ENCODE measurements at places on chromosomes 3 and 15. TPM values are rescaled to one million over a fixed set of nuclear protein-coding genes. Genes with fewer than 3 reads are reported as not detected.
A peak's percentile ranks its signal among the peaks of the same experiment; 100 is the strongest.

- peak; percentile 94 for DNase-seq
Measured at GRCh38 chr15:90387534-90388461, at the start of gene IQGAP1. TSS of gene IQGAP1 (plus strand) at chr15:90388242. CDS start at chr15:90388342, 100 bp downstream.

DNA sequence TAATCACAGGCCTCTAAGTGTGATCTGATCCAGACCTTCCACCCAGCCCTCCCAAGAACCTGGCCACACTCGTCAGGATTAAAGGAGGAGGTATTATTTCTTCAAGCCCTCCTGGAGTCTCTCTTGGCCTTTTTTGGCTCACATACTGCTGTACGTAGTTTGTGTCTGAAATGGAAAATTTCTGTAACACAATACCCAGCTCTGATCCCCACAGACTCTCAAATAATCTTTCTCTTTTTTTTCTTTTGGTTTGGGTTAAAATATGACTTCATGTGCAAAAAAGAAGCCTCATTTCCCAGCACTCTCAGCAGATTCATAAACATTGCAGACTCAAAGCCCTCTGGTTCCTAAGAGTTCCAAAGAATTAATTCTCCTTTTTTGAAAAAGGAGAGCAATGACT lies 96.5 kb upstream of the PHLDB2 start:
- no peak for DNase-seq

The NRROS gene
- total RNA-seq: 17.0 TPM

DNA sequence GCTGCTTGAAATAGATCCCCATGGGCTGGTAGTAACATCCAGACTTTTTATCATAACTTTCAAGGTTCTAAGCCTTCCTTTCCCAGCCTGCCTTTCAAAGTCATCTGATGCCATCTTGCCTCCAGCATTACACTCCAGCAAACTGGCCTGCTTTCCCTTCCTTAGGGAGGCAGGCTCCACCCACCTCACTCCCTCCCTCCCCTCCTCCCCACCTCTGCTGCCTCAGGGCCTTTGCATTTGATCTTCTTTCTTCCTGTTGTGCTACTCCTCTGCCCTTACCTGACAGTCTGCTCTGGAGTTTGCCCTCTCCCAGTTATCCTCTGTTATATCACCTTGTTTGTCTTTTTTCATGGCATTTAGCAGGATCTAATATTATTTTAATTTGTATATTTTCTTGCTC lies 319.5 kb downstream of the KCNH8 start:
- no peak for DNase-seq

The CLDN18 gene
- total RNA-seq: not detected

GRCh38 chr3:5390221-5390620 lies 202.7 kb downstream of the EDEM1 start:
- DNase-seq: no peak

DNA sequence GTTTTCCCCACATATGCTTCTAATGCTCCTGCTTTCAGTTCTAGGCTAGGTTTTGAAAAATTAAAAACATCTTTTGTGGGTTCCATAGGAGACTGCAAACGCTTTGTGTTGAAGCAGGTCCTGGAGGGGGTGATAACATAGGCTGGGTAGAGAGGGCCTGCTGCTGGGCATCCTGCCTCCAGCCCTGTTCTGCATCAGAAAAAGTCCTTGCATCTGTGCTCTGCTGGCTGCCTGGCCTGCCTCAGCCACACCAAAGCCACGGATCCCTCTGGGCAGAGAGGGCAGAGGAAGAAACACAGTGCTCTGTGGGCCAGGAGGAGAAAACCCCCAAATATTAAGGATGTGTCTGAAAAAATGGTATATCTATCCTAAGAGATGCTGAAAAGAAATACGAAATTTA lies 3.9 kb upstream of the ARPP21 start:
- DNase-seq: no peak

- peak; percentile 37 for DNase-seq
Measured at GRCh38 chr3:69085833-69086722, 1.3 kb downstream of the ARL6IP5 start.

DNA sequence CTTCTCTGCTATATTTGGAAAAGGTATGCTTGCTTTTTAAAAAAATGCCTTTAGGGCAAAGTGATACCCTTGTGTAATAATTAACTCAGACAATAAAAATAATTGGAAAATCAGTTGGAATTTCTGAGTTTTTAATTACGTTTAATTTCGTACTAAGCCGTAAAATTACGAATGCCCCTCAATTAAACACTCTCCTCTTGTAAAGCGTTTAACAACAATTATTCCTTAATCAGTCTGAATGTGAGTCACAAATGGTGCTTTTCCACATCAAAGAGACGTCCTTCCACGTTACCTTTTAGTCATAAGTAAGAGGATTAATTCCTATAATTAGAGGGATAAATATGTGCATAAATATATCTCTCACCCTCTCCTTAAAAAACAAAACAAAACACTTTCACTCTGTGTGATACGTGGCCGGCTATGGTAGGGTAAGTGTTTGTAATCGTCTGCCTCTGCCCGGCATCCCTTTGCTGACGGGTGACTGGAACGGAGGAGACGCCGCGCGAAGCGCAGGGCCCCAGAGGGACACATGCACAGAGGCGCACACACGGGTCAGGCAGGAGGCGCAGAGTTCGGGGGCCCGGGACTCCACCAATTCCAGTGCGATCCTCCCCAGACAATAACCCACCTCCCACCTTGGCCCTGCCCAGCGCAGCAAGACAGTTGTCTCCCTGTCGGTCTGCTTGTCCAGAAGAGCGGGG lies 9.7 kb upstream of the MEIS2 start:
- no peak for DNase-seq

The ROBO1 gene
- 0.59 TPM for total RNA-seq

Data from CD8-positive, alpha-beta memory T cell (primary cell).